ENCODE measurements at places on chromosomes 1 and 21.

GRCh38 chr1:46622344-46622743 lies 5.7 kb upstream of the MOB3C start:
- peak; percentile 61 for DNase-seq

GRCh38 chr1:191674626-191675179 lies 483.6 kb upstream of the RGS18 start:
- no peak for DNase-seq

DNA sequence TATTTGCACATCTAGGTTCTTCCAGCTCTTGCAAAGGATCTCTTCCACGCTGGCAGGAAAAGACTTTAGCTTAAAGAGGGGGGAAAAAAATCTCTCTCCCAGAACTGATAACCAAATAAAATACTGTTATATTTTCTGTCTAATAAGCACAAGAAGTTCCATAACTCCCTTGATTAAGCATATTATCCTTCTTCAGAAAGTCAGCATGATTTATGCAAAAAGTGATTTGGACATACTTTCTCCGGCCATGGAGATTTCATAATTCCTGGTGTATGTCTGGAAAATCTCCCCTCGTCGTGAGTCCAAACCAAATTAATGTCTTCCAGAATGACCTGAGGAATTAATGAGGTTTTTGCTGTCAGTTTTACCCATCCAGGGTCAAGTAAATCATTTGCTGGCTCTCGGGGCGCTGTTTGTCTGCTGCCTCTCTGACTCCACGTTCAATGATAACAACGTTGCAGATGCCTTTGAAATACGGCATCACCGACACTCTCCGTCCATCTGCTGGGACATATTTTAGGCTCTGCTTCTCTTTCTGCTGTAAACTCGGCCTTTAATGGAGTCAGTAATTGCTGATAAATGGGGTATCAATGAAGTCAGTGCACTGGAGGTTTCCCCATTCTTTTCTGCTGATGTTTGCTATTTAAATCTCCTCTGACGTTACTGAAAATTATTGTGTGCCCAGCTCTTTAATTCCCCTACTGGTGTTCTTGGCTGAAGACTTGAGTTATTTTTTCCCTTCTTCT lies 112.9 kb downstream of the HLX start:
- DNase-seq = peak; percentile 25

GRCh38 chr1:32741413-32742198 lies 39.0 kb upstream of the SYNC start:
- peak; percentile 76 for DNase-seq

DNA sequence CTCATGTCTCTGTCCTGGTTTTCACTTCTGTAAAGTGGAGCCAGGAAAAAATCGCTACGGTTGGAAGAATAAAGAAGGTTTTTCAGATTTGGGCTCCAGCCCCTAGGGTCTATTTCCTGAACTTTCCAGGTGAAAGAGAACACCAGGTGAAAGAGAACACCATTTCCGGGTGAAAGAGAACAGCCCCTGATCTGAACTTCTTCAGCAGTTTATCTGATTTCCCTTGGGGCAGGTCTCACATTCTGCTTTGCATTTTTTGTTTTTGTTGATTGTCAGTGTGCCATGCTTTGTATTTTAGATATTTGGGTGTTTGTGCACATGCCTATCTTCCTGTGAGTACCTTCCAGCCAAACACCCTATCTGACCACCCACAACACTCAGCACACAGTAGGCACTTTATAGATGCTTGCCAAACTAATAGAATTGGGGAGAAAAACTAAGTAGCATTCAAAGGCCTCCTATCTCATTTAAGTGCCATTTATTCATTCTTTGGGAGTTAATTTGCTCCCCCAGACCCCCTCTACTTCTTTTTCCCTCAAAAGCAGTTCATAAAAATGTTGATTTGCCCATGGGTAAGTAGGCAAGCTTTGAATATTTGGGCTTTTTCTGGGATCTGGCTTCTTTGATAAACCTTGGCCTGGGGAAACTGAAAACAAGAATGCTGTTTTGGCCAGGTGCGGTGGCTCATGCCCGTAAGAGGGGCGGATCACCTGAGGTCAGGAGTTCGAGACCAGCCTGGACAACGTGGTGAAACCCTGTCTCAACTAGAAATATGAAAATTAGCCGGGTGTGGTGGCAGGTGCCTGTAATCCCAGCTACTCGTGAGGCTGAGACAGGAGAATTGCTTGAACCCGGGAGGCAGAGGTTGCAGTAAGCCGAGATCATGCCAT lies 2.2 kb downstream of the NAV1 start:
- DNase-seq = no peak

Measured in AG08395 (cell line).